Neural progenitor cell (in vitro differentiated cells): ENCODE measurements at places on chromosomes 5 and 9. TPM values are rescaled to one million over a fixed set of nuclear protein-coding genes. Genes with fewer than 3 reads are reported as not detected.

DNA sequence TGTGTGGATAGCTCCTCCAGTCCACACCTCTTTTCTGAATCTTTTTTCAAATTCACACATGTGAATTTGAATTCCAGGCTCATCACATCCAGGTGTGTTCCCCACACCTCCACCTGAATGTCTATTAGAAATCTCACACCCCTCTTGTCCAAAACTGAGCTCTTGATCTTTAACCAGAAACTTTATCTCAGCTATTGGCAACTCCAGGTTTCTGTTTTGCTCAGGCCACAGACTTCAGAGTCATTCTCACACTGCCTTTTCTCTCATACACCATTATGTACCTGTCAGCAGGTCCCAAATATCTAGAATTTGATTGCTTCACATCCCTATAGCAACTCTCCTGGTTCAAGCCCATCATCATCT, 11.6 kb downstream of the NIPSNAP3B start:
- DNase-seq: no peak

GRCh38 chr5:107653685-107654084, 17.1 kb downstream of the EFNA5 start:
- DNase-seq: no peak

GRCh38 chr9:95793924-95794828, 81.3 kb upstream of the ERCC6L2 start:
- no peak for DNase-seq

- peak; percentile 84 for DNase-seq
Measured at GRCh38 chr9:129568560-129569501, 52.1 kb downstream of the C9orf50 start.

DNA sequence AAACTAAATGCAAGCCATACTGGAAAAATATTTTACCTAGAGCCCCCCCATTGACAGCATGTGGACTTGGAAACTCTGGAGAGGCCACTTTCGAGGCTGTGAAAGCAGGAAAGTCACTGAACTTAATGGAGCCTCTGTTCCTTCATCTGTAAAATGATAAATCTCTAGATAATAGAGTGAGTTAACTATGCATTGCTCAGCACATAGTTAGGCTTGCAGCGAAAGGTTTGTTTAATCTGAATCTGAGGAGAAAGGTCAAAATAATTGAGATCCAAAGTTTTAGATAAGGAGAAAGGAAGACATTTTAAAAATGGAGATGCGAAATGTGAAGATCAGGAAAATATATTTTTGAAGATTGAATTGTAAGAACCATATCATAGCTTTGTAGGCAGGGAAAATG, 4.6 kb downstream of the PCSK5 start:
- no peak for DNase-seq

GRCh38 chr9:130881516-130881915, 15.1 kb downstream of the QRFP start:
- no peak for DNase-seq

GRCh38 chr5:116487045-116487444, 87.6 kb downstream of the SEMA6A start:
- DNase-seq: no peak

- DNase-seq: no peak
Measured at GRCh38 chr5:147431586-147431985, 78.3 kb downstream of the DPYSL3 start.

DNA sequence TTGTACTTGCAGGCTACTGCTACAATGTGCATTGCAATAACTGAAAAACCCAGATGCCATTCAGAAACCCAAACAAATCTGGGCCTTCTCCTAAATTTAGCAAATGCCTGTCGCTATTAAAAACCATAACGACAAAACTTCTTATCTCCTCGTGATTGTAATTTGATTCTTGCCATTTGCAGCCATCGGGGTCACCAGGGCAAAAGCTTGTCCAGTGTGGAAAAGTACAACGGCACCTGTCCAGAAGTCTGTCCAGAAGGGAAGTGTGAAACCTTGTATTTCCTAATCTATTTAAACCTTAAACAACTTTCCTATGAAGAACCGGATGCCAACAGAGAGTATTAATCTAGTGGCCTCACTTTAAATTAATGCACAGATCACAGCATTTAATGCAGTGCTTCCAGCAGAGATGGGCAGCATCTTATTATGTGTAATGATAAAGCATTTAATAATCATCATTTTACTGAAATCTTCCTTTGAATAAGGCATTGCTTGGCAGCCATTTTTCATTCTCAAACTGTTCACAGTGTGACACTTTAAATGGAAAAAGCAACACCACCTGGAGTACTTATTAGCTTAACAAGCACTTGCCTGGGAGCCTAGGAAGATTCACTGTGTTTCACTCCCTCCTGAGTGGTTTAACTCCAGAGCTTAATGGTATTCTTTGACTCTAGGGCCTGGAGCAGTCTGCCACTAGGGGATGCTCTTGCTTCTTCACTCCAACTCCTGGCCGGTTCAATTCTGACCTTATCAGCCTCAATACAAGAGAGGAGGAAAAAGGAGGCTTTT, 4.9 kb upstream of the C7 start:
- DNase-seq: peak; percentile 87

DNA sequence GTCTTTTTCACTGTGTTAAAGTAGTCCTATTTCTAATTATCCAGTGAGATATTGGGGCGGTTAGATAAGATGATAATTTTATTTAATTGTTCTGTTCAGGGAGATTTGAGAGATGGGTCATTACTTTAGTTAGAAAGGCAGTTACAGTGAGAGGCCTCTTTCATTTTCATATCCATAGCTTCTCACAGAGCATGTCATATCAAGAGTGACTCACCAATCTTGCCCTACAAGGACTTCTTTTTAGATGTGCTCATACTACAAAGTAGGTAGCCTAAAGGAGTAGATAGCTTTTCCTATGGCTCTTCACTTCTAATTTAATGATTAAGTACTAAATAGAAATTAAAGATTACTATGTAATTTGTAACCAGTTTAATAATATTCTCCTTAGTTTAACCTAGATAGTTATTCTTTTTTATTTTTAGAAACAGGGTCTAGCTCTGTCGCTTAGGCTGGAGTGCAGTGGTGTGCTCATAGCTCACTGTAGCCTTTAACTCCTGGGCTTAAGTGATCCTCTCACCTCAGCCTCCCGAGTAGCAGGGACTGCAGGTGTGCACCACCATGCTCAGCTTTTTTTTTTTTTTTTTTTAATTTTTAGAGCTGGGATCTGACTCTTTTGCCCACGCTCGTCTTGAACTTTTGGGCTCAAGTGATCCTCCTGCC, 71.0 kb downstream of the FER start:
- no peak for DNase-seq

- DNase-seq: peak; percentile 53
Measured at GRCh38 chr9:98097836-98098235, 21.2 kb downstream of the TRIM14 start.

GRCh38 chr5:125375143-125375542, 628.7 kb upstream of the ZNF608 start:
- no peak for DNase-seq

DNA sequence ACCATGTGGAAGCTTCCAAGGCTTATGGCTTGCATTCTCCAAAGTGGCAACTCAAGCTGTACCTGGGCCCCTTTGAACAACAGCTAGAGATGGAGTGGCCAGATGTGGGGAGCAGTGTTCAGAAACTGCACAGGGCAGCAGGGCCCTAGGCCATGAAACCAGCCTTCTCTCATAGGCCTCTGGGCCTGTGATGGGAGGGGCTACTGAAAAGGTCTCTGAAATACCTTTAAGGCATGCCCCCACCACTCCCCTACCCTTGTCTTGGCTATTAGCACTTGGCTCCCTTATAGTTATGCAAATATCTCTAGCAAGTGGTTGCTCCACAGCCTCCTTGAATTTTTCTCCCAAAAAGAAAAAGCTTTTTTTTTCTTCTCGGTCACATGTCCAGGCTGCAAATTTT, 1014.6 kb downstream of the DTWD2 start:
- DNase-seq: no peak

DNA sequence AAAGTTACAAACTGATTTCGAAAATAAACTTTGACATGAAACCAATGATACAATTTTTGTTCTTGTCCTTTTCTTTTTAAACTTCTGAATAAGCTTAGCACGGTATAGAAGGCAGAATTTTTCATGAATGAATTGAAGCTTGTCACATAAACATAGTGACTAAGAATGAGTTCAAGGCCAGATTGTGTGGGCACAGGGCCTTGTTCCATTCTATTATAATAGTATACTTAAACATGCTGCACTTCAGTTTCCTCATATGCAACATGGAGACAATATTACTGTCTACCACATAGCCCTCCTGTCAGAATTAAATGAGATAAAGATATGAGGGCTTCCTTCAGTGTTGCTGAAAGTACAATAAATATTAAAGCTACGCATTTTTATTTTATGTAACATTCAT, 204.2 kb upstream of the HAPLN1 start:
- no peak for DNase-seq

- DNase-seq: no peak
Measured at GRCh38 chr5:8457187-8458037, 588.5 kb downstream of the MTRR start.

DNA sequence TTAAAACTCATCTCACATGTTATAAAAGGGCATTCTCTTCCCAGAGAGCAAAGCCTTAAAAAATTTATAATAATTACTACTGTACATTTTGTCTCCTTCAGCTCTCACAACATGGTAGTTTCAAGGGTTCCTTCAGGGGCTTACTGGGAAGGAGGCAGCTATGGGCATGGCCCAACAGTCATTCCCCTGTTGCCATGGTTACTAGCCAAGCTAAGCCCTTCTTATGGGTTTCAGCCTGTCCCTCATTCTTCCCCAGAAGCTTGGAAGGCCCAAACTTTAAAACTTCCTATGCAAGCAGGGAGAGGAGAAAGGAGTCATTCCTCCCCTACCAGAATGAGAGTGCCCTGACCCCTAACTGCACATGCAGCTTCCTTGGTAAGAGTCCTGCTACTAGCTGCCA, 82.2 kb upstream of the CNTLN start:
- peak; percentile 83 for DNase-seq

The GKAP1 gene
- 19.9 and 33.4 TPM in 2 replicates for total RNA-seq

The HTR1A gene
- total RNA-seq: 0.22 TPM in 1 of 2 replicates, not detected in the other

The PTGES gene
- 2.3 and 2.9 TPM in 2 replicates for total RNA-seq

The NFIL3 gene
- total RNA-seq: 17.0 and 22.3 TPM in 2 replicates

The LHX2 gene
- 36.3 and 59.5 TPM in 2 replicates for total RNA-seq

The GFI1B gene
- 0.28 TPM in 1 of 2 replicates, not detected in the other for total RNA-seq

The PCDHGB3 gene
- 0.74 and 0.95 TPM in 2 replicates for total RNA-seq

The ENHO gene
- total RNA-seq: 4.4 and 21.3 TPM in 2 replicates

The RBM22 gene
- 46.1 and 52.4 TPM in 2 replicates for total RNA-seq

The IFT74 gene
- 51.5 and 81.2 TPM in 2 replicates for total RNA-seq

The BTNL9 gene
- total RNA-seq: 0.24 and 0.56 TPM in 2 replicates

The HINT1 gene
- total RNA-seq: 209 and 300 TPM in 2 replicates

The FOXD4 gene
- 0.12 TPM in 1 of 2 replicates, not detected in the other for total RNA-seq

The CARD9 gene
- total RNA-seq: 0.96 TPM in 1 of 2 replicates, not detected in the other

The ADRB2 gene
- 0.32 and 0.40 TPM in 2 replicates for total RNA-seq
